Dermis microvascular lymphatic vessel endothelial cell (primary cell): ENCODE measurements at places on chromosomes 6 and 20. TPM values are rescaled to one million over a fixed set of nuclear protein-coding genes. Genes with fewer than 3 reads are reported as not detected.

TUBB2A gene
- total RNA-seq: 41.0 and 63.2 TPM in 2 replicates

WFDC2 gene
- total RNA-seq: not detected in 2 replicates

MYCT1 gene
- 120 and 209 TPM in 2 replicates for total RNA-seq

COL19A1 gene
- total RNA-seq: under 0.01 TPM in 1 of 2 replicates, not detected in the other

MROH8 gene
- total RNA-seq: 0.64 and 1.6 TPM in 2 replicates

KIAA0408 gene
- not detected in 2 replicates for total RNA-seq
